ENCODE measurements at places on chromosomes 3 and 15.

DNA sequence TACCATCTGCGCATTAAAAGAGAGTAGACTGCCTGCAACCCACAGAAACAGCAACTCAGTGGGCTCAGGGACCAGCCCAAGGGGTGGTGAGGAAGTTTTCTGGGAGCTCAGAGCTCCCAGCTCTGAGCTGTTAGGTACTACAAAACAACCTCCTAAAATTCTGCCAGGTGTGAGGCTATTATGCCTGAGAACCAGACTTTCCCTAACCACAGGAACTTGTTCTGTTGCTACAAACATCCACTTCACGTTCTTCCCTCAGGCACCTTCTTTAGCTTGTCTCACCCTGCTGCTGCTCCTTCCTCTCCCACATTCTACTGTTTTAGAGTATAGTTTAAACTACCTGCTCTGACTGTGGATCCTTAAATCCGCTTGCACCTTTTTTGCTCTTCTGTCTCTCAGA lies 399.4 kb downstream of the ROBO1 start:
- DNase-seq, result no peak

DNA sequence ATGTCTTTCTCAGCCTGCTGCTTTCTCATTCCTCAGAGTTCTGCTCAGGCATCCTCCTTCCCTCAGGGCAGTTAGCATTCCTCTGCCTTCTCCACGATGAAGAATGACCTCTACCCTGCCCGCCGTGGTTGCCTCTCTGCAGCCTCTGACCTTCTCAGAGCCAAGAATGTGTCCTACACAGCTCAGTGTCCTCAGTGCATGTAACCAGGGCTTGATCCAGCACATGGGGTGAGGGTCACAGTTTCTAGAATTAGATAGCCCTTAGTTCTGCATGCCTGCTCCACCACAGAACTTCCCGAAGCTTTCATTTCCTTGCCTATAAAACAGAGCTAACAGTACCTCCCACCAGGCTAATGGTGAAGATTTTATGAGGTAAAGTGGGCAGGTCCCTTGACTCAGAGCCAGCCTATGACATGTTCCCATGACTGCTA lies 182.1 kb downstream of the CLSTN2 start:
- DNase-seq, result no peak

- no peak for DNase-seq
Observed at GRCh38 chr3:3305841-3306240, 126.3 kb upstream of the CRBN start.

GRCh38 chr3:141064255-141064926 lies 13.2 kb downstream of the SPSB4 start:
- no peak for DNase-seq

GRCh38 chr15:63694184-63694583 lies 97.0 kb downstream of the FBXL22 start:
- no peak for DNase-seq

DNA sequence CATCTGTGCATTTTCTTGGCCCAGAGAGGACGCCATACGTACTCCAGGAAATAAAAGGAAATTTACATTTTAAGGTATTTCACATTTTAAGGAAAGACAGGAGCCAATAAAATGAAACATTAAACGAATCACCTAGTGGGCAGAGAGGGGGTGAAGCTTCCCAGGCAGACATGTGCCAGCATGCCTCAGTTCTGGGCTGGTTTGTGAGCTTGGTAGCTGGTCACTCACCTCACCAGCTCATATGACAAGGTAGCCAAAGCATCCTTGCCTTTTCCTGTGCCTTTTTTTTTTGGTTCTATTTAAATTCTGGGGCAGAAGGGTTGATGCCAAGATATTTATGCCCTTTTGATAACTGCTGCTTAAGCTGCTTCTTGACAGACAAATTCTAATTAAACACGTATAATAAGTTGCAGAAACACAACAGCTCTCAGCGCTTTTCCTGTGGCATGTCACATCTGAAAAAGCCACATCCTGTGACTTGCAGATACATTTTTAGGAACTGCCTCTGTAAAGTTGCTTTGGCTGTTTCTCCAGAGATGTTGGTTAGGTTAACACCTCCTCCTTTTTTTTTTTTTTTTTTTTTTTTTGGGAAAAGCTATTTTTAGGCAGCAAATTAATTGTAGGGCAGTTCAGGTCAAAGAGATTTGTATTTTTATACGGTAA lies 218.6 kb downstream of the PDCD6IP start:
- DNase-seq, result no peak

DNA sequence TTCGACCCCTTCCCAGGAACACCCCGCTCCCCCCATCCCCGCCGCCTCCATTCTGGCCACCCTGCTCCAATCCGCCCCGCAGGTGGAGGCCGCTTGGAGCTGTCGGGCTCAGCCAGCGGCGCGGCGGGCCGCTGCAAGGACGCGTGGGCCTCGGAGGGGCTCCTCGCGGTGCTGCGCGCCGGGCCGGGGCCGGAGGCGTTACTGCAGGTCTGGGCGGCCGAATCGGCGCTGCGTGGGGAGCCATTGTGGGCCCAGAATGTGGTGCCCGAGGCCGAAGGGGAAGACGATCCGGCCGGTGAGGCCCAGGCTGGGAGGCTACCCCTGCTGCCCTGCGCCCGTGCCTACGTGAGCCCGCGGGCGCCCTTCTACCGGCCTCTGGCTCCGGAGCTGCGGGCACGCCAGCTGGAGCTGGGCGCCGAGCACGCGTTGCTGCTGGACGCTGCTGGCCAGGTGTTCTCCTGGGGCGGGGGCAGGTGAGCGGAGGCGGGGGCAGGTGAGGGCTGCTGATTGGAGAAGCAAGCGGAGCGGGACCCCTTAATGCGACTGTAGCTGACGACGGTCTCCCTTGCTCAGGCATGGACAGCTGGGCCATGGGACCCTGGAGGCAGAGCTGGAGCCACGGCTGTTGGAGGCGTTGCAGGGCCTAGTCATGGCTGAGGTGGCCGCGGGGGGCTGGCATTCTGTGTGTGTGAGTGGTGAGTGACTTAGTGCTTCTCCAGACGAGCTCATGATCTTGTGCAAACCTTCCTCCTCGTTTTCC lies 2.5 kb downstream of the RCCD1 start:
- peak; percentile 77 for DNase-seq

GRCh38 chr3:18789734-18790133 lies 358.6 kb upstream of the KCNH8 start:
- no peak for DNase-seq

DNA sequence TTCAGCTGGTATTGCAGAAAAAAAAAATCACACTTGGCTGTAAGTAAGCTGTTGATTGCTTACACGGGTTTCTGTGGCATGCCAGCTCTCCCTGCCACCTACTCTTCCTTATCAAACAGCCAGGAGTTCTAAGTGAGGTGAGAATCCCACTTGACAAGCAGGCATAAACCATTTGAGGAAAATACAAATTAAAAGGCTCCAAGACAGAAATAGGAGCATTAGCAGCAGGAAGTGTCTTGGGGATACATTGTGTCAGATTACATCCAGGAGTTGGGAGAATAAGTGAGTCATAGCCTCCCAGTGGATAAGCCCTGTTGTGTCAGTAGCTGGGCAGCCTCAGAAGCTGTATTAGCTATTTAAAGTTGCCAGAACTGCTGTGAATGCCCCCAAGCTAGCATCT lies 256.0 kb downstream of the CNTN4 start:
- DNase-seq, result no peak

- no peak for DNase-seq
Observed at GRCh38 chr3:65995030-65995429, 43.7 kb downstream of the MAGI1 start.

GRCh38 chr3:14507757-14508504 lies 32.2 kb downstream of the GRIP2 start:
- DNase-seq, result no peak

- peak; percentile 57 for DNase-seq
Observed at GRCh38 chr3:24237971-24238706, 256.5 kb downstream of the THRB start.

DNA sequence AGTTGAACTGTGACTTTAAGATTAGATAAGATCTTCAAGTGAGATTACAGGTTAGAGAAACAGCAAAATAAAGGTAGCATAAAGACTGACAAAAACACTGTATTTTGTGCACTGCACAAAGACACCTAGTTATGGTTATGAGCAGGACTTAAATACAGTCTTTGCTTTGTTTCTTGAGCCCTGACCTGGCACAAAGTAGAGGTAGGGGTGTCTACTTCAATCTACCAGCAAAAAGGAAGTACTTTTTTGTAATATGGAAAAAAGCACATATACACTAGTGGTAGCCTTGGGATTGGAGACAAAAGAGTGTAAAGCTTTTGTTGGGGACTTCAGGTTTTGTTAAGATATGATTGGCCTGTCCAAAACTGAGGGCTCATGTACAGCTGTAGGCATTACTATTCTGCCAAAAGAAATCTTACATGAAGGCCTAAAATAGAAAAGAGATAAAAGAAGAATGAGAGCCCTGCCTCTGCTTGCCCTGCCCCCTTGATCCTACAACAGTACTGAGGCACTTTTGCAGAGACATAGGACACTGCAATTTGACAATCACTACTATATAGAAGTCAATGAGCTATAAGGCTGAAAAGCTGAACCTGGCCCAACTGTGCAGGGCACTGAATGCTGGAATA lies 194.3 kb downstream of the CBLB start:
- no peak for DNase-seq

DNA sequence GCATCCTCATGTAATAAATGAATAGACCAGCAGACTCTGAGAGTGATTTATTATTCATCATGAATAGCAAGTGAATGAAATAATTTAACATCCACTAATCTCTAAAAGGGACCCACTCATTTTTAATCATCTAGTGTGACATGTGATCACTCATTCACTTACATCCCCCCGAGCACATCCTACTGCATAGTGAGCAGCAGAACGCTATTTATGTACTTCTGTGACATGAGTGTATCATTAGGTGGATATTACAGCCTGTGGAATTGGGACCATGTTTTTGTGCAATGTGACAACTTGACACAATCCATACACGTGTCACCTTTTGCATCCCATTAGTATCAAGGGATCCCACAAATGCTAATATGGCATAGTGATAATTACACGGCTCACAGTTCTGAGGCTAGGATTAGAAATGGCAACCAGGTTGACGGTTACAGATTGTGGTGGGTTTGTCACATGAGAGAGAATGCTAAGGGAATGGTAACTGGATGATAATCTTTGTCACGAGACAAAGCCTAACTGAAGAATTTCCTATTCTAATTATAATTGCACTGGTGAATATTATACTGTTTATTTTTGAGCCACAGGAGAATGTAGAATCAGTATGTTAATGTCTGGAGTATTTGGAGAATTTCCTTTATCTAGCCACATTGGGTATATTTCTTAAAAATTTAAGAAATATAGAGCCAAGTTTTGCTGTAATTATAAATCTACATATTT lies 595.2 kb upstream of the TBL1XR1 start:
- DNase-seq, result no peak

DNA sequence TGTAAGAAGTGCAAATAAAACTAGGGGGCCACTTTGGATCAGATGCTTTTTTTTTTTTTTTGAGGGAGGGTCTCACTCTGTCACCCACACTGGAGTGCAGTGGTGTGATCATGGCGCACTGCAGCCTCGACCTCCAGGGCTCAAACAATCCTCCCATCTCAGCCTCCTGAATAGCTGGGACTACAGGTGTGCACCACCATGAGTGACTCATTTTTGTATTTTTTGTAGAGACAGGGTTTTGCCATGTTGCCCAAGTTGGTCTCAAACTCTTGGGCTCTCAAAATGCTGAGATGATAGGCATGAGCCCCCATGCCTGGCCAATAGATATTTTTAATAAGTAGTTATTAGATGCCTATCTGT lies 20.8 kb downstream of the CCR1 start:
- DNase-seq, result no peak

DNA sequence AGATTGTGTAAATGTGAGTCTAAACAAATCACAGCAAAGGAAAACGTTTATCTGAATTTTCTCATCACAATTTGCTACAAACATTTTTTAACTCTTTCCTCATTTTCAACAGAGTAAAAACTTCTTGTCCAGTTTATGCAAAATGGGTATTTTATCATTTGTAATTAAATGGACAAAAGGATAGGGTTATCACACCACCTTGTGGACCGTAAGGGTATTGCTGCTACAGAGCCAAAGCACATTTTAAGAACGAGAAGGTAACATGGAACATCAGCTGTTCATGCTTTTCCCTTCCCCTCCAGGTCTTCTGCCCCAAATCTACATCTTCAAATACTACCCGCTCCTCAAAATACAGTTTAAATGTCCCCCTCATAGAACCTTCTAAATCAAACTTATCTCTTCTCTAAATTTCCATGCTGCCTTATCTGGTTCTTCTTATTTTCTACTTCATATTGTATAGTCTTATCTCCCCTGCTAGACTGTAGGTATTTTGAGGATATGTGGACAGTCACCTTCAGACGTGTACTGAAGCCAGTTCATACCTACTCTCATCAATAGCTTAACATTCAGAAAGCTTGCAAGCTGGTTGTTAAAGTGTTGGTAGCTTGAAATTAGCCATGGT lies 12.8 kb upstream of the SETMAR start:
- no peak for DNase-seq

DNA sequence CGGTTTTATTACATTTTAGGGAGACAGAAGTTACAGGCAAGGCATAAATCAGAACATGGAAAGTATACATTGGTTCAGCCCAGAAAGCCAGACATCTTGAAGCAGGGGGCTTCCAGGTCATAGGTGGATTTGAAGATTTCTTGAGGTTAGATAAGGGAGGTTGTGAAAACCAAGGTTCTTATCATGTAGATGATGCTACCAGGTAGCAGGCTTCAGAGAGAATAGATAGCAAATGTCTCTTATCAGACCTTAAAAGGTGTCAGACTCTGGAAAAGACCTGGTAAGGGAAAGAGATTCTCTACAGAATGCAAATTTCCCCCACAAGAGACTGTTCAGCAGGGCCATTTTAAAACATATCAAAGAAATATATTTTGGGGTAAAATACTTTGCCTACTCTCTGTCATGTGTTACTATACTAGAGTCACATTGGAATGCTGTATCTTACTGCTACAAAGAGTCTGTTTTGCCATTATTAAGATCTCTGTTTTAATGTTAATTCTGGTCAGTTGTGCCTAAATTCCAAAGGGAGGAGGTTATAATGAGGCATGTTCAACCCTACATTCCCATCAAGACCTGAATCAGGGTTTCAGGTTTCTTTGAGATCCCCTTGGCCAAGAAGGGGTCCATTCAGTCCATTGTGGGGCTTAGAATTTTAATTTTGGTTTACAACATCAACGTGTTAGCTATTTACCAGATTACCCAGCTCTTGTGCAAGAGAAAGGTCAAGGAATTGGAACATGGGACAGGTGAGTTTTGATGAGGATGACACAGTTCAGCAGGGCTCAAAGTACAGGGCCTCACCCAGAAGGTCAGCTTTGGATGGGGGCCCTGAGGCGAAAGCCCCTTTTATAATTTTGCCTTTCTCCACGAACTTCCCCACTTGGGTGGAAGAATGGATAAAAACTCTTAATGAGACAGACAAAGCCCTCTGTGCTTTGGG lies 36.0 kb upstream of the LYZL4 start:
- no peak for DNase-seq

DNA sequence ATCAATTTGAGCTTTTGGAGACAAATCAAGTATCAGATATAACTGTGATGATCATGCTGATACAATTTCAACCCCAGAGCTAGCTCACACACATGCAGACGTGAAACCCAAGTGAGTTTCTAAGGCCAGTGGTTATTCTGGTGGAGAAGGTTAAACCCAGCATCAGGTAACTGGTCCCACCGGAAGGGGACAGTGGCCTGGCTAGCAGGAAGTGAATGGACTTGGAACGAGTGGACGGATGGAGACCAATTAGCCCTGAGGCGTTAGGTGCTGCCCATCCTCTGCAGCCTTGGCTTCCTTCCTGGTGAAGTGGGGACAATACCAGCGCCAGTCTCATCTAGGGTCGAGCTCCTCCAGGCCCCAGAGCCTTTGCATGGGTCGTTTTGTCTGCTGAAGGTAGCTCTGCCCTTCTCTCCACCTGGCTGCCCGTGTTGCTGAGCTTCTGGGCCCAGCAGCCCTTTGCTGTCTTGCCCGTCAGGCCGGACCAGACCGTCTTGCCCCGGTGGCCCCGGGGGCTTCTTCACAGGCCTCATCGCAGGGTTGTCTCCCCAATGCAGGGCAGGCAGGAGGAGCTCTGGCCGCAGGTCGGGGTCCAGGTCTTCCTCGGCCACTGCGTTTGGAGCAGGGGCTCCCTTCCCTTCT lies 915 bp upstream of the KCTD6 start:
- DNase-seq, result peak; percentile 83
